RWPE2 (cell line): ENCODE measurements at places on chromosomes 2 and 18.

- no peak for DNase-seq
Measured at GRCh38 chr18:9616049-9616448, 1.7 kb upstream of the PPP4R1 start.

- DNase-seq = peak; percentile 61
Measured at GRCh38 chr2:238100821-238101771, 956 bp downstream of the ESPNL start.

- no peak for DNase-seq
Measured at GRCh38 chr18:3808985-3809780, 359.2 kb downstream of the TGIF1 start.

GRCh38 chr2:25885933-25886332, 7.6 kb upstream of the ASXL2 start:
- no peak for DNase-seq

GRCh38 chr2:127455566-127456493, 37.6 kb downstream of the PROC start:
- no peak for DNase-seq

- no peak for DNase-seq
Measured at GRCh38 chr2:107588181-107588580, 238.5 kb upstream of the RGPD4 start.

DNA sequence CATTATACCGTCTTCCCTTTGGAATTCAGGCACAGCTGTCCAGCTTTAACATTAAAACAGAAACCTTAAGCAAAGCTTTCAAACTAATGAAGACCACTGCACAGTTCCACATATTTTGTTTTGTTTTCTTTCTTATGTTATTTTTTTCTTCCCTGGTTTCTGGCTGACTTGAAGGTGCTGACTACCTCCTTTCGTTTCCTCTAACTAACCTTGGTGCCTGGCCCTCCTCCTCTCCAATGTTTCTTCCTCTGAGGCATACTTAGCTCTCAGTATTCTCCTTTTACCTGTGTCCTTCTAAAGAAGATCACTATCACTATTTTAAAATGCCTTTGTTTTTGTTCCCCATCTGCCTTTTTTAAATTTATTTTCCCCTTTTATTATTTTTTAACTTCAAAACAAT, 433.3 kb upstream of the SPHKAP start:
- DNase-seq = no peak

DNA sequence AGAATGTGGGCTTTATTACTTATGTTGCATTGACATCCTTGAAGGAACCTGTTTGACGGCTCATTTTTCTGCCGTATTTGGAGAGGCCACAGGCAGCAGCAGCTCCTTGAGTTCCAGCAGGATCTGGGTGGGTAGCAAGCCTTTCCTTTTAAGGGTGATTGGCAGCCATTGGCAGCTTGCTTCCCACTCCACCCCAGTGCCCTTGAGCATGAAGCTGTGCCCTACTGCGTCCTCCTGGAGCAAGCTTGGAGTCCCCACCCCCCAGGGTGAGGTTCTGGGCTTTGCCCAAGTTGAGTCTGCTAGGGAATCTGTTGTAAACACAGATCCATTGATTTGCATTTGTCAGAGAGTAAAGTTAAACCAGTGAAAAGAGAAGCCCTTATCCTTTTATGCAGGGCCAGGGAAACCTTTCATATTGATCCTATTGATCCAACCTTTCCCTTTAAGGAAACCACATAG, 9.2 kb downstream of the ONECUT2 start:
- DNase-seq = no peak

GRCh38 chr18:8257851-8258434, 351.3 kb upstream of the RAB12 start:
- no peak for DNase-seq

DNA sequence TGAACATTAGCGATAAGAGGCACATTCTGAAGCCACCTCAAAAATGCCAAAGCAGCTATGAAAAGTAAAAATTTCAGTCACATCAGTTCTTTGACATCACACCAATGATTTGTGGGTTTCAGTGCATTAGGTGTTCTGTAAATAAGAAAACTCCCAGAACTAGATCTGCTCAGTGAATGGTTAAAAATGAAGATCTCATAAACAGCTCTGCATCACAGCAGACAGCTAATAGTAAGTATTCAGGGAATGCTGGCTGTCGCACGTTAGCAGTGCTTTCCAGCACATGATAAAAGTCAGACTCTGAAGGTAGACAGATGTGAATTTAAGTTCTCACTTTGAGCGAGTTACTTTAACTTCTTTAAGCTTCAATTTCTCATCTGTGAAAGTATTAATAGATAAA, 154.9 kb downstream of the SATB2 start:
- DNase-seq = no peak

- DNase-seq = peak; percentile 25
Measured at GRCh38 chr2:240134956-240135520, 1.1 kb downstream of the COPS9 start.

DNA sequence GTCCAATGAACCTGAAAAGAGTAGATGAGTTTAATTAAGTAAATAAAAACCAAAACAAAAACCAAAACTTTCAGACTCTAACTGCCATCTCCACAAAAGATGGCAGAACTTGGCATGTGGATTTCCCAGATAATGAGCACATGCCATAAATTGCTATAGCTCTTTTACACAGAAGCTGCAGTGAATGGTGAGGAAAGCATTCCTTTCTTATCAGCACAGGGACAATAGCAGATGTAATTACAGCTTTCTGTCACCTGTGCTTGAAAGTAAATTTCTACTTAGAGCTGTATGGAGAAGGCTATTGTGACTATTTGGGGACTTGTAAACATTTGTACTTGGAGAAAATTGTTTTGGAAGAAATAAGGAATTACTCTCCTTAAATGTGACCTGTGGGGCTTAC, 378.4 kb downstream of the RPRM start:
- no peak for DNase-seq
